ENCODE measurements at places on chromosomes 1 and 21.

GRCh38 chr1:162552684-162553252, 8.8 kb upstream of the UAP1 start:
- DNase-seq, result no peak

GRCh38 chr1:225446981-225447615, 19.3 kb upstream of the LBR start:
- DNase-seq, result no peak

DNA sequence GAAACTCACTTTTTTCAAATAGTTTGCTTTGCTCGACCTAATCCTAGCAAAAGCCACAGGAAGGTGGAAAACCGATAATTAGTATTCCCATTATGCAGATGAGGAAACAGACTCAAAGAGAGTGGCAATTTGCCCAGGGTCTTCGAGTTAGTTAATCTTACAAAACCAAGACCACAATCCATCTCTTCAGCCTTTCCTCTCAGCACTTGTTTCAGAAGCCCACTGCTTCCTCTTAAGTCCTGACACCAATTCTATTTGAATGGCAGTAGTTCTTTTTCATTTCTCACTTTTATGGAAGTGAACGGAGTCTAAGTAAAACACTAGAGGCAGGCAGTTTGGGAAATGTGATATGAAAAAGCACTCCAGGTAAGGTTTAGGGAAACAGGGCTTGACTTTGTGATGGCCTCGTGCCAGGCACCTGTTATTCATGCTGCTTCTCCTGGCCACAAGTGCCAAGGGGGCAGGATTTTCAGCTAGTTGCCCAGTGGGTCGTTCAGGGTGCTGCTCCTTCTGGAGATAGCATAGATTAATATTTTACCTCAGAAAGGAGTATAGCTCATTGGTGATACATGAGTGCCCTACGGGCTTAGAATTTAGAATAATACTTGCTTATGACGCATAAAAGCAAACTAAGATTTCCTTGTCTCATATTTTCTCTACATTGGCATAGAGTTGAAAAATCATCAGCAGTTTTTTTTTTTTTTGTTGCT, 76.6 kb upstream of the NRIP1 start:
- no peak for DNase-seq

GRCh38 chr1:200351425-200351824, 58.4 kb downstream of the ZNF281 start:
- no peak for DNase-seq
